ENCODE measurements at places on chromosomes 6 and 20. TPM values are rescaled to one million over a fixed set of nuclear protein-coding genes. Genes with fewer than 3 reads are reported as not detected.
A peak's percentile ranks its signal among the peaks of the same experiment; 100 is the strongest.

DNA sequence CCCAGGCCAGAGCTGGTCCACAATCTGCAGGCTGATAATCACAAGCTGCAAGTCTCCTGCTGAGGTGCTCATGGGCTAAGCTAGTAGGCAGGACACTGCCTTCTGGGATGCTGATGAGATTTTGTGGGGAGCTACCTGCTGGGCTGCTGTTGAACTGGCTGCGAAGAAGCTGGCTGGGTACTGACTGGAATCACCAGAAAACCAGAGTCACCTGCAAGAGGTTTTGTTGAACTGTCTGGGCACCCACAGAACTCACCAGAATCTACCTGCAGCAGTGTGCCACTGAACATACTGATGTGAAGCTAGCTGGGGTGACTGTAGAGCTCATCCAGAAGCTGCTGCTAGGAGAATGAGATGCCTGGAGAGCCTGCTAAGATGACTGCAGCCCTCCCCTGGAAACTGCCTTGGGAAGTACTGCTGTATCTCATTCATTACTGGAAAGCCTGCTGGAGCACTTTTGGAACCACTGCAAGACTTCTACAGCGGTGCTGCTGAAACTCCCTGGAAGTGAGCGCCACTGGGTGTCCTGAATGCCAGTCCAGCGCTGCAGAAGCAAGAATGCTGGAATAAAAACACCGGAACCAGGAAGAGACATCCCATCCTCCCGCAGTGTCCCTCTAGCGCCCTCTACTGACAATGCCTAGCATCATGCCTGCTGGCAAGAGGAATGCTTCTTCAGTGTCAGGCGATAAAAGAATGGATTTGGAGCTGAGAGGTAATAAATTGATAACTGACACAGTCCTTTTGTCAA is 64.9 kb upstream of the ARHGAP18 start:
- peak; percentile 43 for DNase-seq

DNA sequence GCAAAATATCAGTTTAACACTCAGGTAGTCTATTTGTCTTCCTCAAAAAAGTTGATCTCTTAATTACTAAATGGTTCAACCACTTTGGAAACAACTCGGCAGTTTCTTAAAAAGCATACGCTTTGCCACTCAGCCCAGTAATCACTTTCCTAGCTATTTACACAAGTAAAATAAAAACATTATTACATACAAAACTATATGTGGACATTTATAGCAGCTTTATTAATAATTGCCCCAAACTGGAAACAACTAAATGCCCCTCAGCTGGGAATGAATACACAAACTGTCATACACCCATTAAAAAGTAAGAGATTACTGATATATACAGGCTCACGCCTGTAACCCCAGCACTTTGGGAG is 7.4 kb downstream of the EEF1A1 start:
- no peak for DNase-seq

DNA sequence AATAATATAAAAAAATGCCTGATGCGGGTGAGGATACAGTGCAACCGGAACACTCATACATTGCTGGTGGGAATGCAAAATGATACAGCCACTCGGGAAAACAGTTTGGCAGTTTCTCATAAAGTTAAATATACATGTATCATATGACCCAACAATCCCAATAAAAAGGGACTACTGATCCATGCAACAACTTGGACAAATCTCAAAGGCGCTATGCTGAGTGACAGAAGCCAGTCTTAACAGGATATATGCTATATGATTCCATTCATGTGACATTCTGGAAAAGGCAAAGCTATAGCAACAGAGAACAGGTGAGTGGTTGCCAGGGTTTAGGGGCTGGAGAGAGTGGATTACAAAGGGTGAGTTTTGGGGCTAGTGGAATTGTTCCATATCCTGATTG is 170.2 kb upstream of the MLN start:
- no peak for DNase-seq

The HLA-DMB gene
- 14.0 TPM for total RNA-seq

- no peak for DNase-seq
Observed at GRCh38 chr20:48329676-48330664, 497.8 kb downstream of the PREX1 start.

DNA sequence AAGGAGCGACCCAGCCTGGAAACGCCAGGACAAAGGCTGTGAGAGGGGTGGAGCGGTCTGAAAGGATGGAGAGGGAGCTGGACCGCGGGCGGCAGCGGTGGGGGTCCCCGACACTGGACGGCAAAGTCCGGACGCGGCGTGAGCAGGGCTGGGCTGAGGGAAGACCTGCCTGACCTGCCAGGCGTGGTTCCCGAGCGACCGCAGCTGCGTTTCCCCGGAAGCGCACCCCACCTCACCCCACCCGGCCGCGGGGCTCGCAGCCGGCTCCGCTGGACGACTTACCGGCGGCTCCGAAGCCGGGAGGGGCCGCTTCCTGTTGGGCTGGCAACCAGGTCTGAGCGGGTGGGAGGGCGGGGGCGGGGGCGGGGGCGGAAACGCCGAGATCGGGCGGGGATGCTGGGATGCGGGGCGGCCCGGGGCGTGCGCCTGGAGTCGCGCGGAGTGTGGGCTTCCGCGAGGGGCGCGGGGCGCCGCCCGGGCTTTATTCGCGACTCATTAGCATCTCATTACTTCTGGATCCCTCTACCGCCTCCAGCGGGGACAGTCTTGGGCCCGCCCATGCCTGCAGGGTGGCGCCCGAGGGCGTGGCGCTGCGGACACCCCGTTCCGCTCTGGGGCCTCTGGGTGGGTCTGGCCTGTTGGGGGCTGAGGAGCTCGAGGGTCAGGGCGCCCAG is at the start of gene MICAL1:
TSS of gene MICAL1 (minus strand) at position 336 of the 674 bp plus-strand sequence. CDS start 1,576 bp downstream, outside the sequence.
- DNase-seq = peak; percentile 87

The MAN1A1 gene
- 19.2 TPM for total RNA-seq
